ENCODE measurements at places on chromosomes 16 and 17. TPM values are rescaled to one million over a fixed set of nuclear protein-coding genes. Genes with fewer than 3 reads are reported as not detected.

DNA sequence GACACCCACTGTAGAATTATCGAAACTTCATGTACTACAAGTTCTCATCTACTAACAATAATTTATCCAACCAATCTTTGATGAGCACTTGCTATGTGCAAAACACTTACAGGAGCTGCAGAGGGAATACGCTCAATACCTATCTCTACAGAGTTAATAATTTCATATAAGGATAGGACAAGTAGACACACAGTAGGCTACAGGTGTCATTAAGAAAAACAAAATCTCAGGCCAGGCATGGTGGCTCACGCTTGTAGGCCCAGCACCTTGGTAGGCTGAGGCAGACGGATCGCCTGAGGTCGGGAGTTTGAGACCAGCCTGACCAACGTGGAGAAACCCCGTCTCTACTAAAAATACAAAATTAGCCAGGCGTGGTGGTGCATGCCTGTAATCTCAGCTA is 91.3 kb upstream of the PLEKHM1 start:
- no peaks in the 10 kb centered on the region for H3K27me3 ChIP-seq
- H3K36me3 ChIP-seq, result peaks cover 19% of the 10 kb centered on the region

The SLC25A19 gene
- total RNA-seq, result 107 TPM

- H3K27me3 ChIP-seq, result no peaks in the 10 kb centered on the region
- H3K36me3 ChIP-seq, result peaks cover 3% of the 10 kb centered on the region
- DNase-seq, result no peak
- H3K4me3 ChIP-seq, result no peak overlapping the region
Observed at GRCh38 chr17:79051306-79051705, 23.3 kb upstream of the ENGASE start.

DNA sequence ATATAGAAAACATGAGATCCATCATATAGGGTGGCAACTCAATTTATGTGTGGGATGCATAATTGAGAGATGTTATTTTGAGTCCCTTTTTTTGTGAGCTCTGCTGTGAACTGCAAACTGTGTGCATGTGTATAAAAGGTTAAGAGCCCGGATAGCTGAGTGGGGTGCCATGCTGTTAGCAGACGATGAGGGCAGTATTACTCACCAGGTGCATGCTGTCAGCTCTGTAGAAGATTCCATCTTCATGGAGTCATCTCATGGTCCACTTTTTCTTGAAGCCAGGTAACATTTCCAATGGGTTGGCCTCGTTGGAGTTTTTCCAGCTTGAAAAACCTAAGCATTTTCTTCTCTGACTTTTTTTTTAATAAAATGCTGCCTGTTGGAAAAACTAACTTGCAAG is 43.0 kb upstream of the RHBDL3 start:
- peaks cover 13% of the 10 kb centered on the region for H3K36me3 ChIP-seq
- no peak for DNase-seq
- H3K27me3 ChIP-seq, result no peaks in the 10 kb centered on the region
- H3K27ac ChIP-seq, result peak overlapping the region; percentile 52

GRCh38 chr17:16005636-16006035 is 6.0 kb downstream of the TTC19 start:
- H3K4me3 ChIP-seq, result no peak overlapping the region
- no peak overlapping the region for H3K27ac ChIP-seq
- H3K4me1 ChIP-seq, result peaks cover 46% of the 10 kb centered on the region
- H3K27me3 ChIP-seq, result no peaks in the 10 kb centered on the region

DNA sequence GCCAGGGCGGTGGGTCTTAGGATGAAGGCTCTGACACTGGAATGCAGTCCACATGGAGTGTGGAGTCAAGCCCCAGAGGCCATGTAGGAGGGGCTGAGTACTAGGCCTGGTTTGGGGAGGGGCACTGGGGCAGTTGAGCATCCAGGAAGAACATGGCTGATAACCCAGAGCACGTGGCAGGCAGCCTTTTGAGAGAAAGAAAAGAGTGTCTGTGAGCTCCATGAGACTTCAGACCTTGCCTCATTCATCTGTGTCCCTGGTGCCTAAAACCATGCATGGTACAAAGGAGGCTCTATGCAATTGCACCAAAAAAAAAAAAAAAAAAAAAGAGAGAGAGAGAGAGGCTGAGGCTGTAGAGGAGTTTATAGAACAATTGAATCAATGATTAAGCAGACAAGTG is 14.6 kb downstream of the SLC46A1 start:
- no peak overlapping the region for H3K4me3 ChIP-seq
- no peak for DNase-seq
- no peaks in the 10 kb centered on the region for H3K27me3 ChIP-seq
- H3K4me1 ChIP-seq, result no peaks in the 10 kb centered on the region

All from activated naive CD8-positive, alpha-beta T cell treated with anti-CD3 and anti-CD28 coated beads for 36 hours (primary cell).